NCI-H2227 treated with DMSO at 0.1 percent for 48 hours (cell line): ENCODE measurements at places on chromosomes 5 and 9.

DNA sequence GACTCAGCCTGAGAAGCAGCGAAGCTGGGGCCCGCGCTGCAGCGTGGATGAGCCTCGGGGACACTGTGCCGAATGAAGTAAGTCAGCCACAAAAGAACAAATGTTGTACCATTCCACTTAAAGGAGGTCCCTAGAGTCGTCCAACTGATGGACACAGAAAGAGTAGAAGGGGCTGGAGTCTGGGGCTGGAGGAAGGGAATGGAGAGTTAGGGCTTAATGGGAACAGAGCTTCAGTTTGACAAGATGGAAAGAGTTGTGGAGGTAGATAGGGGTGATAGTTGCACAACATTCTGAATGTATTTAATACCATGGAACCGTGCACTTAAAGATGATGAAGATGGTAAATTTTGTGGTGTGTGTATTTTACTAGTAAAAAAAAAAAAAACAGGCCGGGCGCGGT is 119.9 kb downstream of the EHMT1 start:
- no peak for DNase-seq

GRCh38 chr5:45264447-45264846 is 431.7 kb downstream of the HCN1 start:
- no peak for DNase-seq

- no peak for DNase-seq
Observed at GRCh38 chr5:142674531-142675469, 11.1 kb downstream of the FGF1 start.

DNA sequence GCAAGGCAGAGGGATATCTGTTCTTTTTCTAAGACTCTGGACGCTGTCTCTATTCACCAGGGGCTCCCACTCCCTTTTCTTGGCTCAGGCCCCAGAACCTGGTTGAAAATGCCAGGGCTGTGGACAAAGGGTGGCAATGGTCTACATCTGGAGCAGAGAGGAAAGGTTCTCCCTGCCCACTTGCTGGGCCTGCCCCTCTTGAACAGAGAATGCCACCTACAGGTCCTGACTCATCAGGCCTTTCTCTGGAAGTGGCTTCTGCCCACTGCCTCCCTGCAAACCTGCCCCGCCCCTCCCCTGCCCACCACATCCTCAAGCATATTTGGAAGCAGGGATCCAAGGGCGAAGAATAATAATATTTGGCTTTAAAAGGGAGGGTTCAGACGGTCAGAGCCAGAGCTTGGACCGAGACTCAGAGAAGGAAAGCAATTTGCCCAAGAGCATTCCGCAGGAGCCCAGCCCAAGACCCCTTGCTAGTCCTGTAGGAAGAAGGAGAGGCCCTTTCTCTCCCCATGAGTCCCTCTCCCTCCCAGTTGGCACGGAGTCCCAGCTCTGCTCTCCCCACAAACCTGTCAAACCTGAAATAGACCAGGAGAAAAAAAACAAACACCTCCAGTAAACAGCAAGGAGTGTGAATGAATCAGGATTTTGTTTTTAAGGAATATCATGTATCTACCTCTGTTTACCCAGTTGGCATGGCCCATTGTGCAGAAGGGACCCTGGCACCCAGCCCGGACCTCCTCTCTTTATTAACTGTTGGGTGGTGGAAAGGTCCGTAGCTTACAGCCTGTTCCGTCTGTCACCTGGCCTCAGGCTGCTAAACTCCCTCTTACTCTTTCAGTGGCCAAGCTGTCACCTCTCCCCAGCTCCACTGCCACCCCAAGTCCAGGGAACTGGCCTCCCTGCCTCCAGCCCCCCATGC is 37.7 kb upstream of the STXBP1 start:
- no peak for DNase-seq

DNA sequence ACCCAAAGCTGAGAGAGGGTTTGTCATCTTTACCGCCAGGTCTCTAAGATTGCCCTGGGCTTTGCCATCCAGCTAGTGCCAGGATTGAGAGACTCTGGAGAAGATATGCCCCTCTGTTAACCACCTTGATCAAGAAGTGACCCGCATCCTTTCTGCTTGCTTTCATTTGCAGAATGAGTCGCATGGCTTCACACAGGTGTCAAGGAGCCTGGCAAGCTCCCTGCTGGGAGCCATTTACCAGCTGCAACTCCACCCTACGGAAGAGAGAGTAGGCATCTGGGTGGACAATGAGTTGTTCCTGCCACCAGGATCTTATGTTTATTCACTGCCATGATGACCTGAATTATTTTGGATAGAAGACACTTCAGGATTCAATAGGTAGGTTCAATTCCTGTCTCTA is 43.0 kb downstream of the HSD17B3 start:
- no peak for DNase-seq

DNA sequence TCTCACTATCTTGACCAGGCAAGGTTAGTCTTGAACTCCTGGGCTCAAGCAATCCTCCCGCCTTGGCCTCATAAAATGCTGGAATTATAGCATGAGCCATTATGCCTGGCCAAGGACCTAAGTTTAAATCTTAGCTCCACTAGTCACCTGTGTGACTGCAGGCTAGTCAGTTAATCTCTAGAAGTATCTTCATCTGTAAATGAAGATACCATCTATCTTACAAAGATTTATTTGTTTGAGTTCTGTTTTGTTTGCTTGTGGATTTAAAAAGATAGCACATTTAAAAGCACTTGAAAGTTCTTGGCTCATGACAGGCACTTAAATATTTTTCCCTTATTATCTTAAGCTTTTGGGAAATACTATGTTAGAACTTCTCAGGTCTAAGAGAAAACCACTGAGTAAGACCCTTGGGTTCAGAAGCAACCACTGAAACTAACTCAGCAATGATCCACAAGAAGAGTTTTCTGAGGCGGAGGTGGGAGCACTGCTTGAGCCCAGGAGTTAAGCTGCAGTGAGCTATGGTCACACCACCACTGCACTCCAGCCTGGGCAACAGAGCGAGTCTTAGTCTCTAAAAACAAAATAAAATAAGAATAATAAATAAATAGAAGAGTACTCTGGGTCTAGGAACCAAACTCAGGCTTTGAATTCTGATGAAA is 19.1 kb downstream of the TMEM245 start:
- DNase-seq: no peak

GRCh38 chr9:115211413-115212124 is 93.6 kb upstream of the TNC start:
- no peak for DNase-seq

DNA sequence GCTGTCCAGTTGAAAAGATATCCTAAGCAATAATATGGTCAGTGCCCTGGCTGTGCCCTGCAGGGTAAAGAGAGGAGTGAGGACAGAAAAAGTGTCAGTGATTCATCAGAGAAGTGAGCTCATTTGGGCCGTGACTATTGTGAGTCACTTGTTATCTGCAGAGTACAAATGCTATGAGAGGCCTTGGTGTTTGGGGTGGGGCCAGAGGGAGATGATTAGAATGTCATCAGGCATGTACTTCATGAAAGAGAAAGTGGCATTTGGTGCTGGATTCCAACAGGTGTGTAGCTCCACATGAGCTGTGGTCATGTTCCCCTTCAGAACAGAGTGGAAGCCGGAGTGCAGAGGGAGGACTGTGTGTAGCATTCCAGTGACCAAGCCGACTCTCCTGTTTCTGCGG is 174.1 kb downstream of the KDM4C start:
- no peak for DNase-seq

DNA sequence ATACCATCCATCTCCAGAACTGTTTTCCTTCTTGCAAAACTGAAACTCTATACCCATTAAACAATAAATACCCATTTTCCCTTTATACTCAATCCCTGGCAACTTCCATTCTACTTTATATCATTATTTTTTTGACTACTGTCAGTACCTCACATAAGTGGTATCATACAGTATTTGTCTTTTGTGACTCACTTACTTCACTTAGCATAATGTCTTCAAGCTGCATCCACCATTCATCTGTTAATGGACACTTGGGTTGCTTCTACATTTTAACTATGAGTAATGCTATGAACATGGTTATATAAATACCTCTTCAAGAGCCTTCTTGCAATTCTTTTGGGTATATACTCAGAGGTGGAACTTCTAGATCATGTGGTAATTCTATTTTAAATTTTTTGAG is 11.6 kb upstream of the TYRP1 start:
- DNase-seq: no peak

GRCh38 chr5:134523543-134524271 is 1.8 kb upstream of the JADE2 start:
- no peak for DNase-seq

DNA sequence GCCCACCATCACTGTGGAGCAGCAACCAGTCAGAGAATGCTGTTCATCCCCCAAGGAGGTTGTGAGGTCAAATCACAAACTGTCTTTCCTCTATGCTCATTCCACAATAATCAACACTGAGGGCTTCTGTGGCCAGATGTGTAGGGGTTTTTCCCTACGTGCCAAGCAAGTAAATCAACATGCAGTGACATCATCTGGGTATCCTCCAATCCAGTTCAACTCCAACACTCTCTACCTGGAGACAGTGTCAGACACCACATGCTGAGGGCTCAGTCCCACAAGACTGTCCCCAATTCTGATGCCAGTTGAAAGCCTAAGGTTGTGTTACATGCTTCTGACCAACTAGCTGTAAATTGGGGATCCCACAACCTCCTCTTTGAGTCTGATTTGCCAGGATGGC is 57.3 kb upstream of the DMRT1 start:
- DNase-seq: no peak

DNA sequence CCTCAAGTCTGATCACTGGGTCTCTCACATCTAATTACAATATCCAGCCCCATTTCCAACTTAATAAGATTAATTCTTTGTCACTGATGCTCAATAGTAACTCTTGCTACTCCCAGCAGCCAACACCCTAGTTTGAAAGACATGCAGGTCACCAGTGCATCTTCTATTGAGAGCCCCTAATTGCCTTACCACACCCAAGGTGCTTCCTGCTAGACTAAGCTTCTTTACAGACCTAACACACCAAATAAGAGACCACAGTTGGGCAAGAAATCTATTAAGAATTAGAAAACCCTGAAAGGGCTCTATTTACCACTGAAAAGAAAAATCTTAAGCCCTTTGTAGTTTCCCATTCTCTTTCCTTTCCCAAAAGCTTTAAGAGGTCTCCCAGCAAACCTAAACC is 26.5 kb downstream of the ELAVL2 start:
- no peak for DNase-seq

DNA sequence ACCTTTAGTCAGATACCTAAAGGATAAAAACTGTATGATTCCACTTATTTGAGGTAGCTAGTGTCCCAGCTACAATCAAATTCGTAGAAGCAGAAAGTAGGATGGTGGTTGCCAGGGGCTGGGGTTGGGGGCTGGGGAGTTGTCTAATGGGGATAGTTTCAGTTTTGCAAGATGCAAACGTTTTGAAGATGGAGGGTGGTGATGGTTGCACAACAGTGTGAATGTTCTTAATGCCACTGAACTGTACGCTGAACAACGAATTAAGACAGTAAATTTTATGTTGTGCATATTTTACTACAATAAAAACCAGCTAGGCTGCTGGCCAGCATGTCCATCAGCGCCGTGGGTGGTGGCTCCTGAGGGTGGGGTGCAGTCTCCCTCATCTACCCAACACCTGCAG is 137.8 kb downstream of the GADD45G start:
- DNase-seq: no peak

DNA sequence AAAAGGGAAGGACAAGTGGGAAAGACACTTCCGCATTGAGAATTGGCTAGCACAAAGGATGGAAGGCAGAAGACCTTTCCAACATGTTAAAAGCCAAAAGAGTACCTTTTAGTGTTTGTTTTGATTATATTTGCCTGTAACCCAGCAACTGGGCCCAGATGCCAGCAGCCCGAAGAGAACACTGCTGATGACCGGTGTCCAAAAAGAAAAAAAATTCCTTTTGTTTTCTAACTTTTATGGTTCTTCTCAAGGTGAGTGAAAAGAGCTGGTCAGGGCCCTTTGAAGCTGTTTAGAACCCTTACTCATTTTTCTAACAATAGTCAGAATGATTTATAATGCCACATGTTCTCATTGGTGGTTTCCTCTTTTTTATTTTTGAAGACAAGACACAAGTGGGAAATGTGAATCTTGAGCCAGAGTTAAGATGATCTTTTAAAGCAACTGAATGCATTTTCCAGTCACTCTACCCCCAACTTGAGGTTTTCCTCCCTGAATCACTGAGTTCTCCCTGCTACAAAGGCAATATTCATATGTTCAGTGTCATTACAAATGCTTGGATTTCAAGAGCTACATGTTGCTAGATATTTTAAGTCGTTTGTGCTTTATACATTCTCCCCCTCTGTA is 32.3 kb upstream of the ZNF462 start:
- no peak for DNase-seq

GRCh38 chr5:80337379-80337778 is 17.6 kb downstream of the SPZ1 start:
- DNase-seq: no peak
